ENCODE measurements at places on chromosomes 2 and 18.

DNA sequence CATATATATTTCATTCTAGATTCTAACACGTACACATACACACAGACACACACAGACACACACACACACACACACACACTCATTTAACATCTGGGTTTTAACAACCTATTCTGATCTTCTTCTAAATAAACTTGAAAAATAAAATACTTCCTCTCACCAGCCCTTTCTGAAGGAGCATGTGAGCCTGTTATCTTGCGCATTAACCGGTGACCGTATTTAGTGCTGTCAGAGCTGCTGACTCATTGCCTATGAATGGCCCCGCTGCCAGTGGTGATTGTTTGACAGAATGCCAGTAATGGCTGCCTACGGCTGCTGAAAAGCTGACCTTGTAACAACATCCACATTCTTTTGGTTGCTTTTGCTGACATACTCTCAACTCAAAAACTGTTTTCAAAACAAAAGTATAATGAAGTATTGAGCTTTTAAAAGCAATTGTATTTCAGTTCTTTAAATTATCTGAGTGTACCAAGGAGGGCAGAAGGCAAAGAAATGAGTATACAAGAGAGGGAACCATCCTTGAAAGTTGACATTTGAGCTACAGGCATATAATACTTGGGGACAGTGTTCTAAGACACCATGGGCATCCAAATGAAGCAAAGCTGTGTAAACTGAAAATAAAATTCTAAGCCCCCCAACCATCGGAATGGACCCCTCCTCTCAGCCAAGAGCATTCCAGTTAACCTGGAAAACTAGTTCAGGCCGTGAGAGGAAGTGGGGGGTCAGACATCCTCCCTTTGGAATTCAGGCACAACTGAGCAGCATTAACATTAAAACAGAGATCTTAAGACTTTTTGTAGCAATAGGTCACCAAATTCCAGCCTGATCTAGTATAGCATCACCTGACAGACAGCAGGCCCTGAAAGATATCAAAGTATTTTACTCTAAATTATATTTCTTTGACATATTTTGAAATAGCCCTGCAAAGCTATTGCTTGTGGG, 50.2 kb upstream of the DTNA start:
- DNase-seq, result peak; percentile 42

DNA sequence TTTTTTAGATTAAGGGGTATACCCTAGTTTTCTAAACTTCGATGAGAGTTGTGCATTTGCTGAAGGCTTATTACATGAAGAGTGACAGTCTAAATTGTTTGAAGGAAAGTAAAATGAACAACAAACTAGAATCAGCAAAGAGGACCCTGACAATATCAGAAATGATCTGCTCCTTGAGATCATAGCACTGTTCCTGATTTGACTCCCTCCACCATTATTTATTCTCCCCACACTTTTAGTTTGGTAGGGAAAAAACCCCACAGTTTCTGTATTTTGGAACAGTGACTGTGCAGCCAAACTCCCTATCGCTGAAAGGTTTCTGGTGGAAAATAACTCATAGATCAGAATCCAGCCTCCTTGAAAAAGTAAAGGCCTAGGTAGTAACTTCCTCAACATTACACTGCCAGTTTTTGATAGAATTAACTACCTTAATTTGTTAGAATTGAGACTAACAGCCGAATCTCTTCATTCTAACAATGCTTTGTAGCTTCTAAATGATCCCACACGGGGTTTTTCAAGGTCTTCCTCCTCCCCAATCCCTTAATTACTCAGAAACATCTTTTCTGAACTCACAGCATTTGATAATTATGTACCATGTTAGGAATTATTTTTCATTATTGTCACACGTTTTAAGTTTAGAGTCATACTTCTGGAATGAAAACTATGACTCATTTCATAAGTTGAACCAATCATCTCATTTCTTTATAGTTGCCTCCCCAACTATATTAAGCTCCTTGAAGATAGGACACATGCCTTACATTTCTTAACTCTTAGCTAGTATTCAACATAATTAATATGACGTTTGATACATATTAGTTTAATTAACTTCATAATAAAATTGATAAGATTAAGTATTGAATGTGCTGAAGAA, 2.9 kb downstream of the MYL12A start:
- no peak for DNase-seq

GRCh38 chr2:85158559-85159273, 25.5 kb downstream of the TCF7L1 start:
- DNase-seq, result no peak

- DNase-seq, result no peak
These were observed 390.5 kb upstream of the HNRNPA3 start for GRCh38 chr2:176822060-176822459.

DNA sequence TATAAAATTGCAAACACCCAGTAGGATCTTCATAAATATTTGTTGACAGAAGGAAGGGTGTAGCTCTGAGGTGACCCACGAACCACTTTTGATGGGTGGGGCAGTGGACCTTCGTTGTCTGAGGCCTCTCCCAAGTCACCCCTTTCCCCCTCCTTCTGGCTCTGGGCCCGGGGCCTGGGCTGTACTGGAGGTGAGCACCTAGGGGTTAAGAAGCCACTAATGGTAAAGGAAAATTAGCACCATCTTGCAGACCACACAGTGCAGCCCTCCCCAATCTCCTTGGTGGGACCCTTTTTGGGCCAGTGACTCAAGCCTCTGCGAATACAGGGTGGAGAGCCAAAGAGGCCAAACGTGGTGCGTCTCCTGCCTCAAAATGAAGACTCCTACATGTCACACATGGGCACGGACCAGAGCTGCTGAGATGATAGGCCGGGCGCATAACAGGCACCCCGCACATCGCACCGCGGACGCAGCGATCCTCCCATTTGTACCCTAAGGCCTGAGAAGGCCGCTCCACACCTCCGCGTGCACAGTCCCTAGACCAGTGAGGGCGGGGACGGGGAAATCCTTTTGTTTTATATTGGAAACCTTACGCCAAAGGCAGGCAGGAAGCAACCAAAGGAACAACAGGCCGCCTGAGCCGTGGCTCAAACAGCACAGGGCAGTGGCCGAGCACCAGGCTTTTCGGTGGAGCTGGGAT, 31.9 kb upstream of the ATP6V1B1 start:
- no peak for DNase-seq

GRCh38 chr2:1804351-1804771, 60.0 kb upstream of the PXDN start:
- no peak for DNase-seq

DNA sequence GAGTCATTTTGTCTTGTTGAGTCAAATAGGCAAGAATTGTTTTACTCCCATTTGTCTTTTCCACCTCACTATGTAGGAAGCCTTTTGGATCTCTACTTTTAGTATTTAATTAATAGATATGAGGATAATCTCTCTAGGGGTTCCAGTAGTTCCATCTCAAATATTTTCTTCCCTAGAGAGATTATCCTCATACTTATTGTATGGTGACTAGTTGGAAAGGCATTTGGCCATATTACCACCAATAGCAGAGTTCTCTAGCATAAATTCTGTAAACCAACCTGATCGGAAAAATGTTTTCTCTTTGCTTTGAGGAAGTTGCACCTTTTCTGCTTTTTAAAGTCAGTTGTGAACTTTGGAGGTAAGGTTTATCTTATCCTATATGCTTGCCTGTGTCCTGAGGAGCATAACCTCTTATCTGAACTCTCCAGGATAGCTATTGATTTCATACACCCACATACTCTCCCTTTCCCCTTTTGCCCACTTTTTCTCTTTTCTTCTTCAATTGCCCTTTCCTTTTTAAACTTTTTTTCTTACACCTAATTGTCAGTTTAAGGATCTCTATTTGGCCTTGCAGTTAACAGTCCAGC, 100.8 kb downstream of the GALNT1 start:
- no peak for DNase-seq

GRCh38 chr2:229640636-229641035, 73.7 kb downstream of the DNER start:
- no peak for DNase-seq

DNA sequence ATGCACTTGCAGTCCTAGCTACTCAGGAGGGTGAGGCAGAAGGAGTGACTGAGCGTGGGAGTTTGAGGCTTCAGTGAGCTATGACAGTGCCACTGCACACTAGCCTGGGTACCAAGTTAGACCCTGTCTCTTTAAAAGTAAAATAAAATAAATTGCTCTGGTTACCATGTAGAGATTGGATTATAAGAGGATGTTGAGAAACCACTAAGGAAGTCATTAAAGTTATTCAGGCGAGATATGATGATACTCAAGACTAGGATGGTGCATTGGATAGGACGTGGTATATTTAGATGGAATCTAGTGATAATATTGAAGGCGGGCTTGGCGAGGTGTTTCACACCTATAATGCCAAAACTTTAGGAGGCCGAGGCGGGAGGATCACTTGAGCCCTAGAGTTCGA, 50.6 kb downstream of the BMPR2 start:
- no peak for DNase-seq

- DNase-seq, result no peak
These were observed 41.2 kb downstream of the KYNU start for GRCh38 chr2:142918624-142919023.

DNA sequence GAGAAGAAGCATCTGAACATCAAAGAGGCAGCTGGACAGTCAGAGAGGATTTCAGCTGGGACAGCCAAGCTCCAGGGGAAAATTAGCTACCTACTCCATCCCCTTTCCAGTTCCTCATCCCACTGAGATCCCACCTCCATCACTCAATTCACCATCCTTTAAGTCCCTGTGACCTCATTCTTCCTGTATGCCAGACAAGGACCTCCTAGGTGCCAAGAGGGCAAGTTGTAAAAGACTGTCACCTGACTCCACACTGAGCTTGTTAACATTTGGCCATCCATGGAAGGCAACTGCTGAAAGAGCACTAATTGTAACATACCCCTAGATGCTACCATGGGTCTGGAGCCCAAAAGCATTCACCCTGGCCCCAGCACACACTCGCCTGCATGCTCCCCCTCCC, 97.8 kb downstream of the KYNU start:
- no peak for DNase-seq

GRCh38 chr2:195503208-195503607, 153.8 kb upstream of the SLC39A10 start:
- DNase-seq, result no peak

GRCh38 chr2:96956211-96956610, 30.2 kb downstream of the FAM178B start:
- DNase-seq, result no peak

DNA sequence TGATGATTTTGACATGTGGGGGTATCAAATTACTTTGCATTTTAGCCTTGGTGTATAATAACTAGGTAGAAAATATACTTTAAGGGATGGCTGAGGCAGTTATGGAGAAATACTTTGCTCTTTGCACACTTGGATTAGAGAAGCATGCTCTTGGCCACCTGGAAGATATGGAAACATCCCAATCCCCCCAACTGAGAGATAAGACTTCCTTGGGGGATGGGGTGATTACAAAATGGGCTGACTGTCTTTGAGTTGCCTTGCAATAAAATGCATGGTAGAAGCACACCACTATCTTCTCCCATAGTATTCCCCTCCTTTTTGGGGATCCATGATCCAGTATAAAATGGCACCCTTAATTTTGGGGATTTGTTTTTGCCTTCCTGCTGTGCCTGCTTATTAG, 15.1 kb upstream of the FAM98A start:
- DNase-seq, result no peak

Measured in nucleus accumbens (tissue), 56 donors.